ENCODE measurements at places on chromosomes 2 and 18. TPM values are rescaled to one million over a fixed set of nuclear protein-coding genes. Genes with fewer than 3 reads are reported as not detected.

GRCh38 chr2:107405261-107405660 is 421.4 kb upstream of the RGPD4 start:
- DNase-seq, result no peak

GRCh38 chr18:25278394-25278793 is 73.6 kb downstream of the ZNF521 start:
- DNase-seq, result no peak

DNA sequence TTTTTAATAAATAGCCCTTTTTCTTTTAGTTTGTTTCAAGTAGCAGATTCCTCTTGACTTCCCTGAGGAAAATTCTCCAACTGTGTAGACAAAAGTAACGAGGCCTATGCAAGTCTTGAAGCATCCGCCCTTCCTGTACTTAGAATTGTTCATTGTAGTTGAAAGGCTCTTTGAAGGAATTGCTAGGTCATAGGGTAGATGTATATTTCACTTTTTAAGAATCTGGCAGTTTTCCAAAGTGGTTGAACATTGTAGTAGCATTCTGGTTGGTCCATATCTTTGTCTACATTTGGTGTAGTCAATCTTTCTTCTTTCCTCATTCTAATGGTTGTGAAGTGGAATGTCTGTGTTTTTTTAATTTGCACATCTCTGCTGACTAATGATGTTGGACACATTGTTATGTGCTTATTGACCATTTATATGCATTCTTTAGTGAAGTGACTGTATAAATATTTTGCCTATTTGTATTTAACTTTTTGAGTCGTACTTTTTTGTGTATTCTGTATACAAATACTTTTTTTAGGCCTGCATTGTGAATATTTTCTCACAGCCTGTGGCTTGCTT is 5.6 kb upstream of the SERPINB11 start:
- DNase-seq, result no peak

LINC00305 gene
- not detected for total RNA-seq

MARCO gene
- total RNA-seq, result not detected

RBMS1 gene
- total RNA-seq, result 71.2 TPM

AFF3 gene
- 5.5 TPM for total RNA-seq

PIEZO2 gene
- total RNA-seq, result not detected

SERPINB13 gene
- not detected for total RNA-seq

DNA sequence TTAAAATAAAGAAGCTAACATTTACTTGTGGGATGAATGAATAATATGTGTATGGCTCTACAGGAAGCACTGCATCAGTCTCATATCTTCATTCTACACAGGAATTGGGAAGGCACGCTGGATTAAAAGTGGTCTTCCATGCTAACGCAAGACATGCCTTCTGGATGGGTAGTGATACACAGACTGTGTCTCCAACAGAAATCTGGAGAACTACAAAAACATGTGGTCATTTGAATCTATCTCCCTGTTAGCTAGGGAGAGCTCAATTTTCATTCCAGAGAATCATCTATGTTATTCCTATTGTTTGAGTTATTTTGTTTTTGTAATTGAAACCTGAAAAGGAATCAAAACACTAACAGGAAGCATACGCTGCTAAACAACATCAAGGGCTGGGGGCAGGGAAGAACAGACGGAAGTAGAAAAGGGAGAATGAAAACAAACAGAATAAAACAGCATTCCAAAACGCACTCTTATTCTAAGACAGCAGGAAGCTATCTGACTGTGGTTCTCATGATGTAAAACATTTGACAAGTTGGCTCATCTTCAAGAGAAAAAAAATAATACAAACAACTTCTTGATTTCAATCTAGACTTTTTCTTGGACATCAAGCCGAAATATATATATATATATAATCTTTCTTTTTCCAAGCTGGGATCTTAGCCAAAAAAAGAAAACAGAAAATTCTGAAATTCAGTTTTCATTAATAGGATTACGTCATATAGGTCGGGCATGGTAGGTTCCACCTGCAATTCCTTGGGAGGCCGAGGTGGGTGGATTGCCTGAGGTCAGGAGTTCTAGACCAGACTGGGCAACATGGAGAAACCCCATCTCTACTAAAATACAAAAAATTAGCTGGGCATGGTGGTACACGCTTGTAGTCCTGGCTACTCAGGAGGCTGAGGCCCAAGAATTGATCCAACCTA is 31.5 kb upstream of the ASNSD1 start:
- no peak for DNase-seq

DYNAP gene
- total RNA-seq, result not detected

SIGLEC15 gene
- total RNA-seq, result not detected

DNA sequence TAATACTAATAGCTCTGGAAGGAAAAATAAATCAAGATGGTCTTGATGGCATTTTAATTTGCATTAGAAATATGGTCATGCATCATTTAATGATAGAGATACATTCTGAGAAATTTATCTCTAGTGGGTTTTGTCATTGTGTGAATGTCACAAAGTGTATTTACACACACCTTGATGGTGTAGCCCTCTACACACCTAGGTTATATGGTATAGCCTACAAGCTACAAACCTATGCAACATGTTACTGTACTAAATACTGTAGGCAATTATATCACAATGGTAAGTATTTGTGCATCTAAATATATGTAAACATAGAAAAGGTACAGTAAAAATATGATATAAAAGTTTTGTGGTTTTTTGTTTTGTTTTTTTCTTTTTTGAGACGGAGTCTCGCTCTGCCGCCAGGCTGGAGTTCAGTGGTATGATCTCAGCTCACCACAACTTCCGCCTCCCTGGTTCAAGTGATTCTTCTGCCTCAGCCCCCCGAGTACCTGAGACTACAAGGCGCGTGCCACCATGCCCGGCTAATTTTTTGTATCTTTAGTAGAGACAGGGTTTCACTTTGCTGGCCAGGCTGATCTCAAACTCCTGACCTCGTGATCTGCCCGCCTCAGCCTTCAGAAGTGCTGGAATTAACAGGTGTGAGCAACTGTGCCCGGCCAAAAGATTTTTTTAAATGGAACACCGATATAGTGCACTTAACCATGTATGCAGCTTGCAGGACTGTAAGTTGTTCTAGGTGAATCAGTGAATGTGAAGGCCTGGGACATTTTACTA is 83.7 kb upstream of the UBXN4 start:
- peak; percentile 35 for DNase-seq

DNA sequence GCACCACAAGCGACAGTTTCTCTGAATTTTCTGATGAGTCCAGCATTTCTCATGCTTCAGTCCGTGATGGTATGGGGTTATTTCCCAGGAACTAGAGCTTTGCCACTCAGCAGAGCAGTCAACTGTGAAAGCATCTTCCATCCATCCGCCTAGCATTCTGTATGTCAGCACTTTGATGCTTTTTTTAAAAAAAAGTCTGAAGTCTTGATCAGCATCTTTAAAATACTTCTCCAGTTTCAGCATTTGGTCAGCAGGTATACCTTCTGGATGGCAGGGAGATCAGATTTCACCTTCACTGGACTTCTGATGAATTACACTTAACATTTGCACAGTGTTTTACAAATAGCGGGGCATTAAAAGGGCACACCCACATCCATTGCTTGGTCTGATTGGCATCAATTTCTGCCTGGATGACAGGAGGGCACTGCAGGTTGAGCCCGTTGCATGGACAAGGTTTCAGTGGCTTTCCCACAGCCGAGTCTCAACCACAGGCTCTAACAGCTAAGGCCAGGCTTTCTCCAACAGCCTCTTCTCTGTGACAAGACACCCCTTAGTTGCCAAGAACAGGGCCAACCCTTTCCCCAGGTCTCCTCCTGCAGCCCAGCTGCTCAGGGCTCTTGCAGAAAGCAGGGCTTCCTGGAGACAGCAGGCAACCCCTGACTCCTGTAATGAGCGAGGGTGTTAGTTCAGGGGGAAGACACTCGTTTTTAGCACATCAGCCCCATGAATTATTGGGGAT is 54.0 kb downstream of the EMILIN2 start:
- no peak for DNase-seq

- no peak for DNase-seq
Observed at GRCh38 chr2:137677466-137677865, 286.8 kb upstream of the HNMT start.

DNA sequence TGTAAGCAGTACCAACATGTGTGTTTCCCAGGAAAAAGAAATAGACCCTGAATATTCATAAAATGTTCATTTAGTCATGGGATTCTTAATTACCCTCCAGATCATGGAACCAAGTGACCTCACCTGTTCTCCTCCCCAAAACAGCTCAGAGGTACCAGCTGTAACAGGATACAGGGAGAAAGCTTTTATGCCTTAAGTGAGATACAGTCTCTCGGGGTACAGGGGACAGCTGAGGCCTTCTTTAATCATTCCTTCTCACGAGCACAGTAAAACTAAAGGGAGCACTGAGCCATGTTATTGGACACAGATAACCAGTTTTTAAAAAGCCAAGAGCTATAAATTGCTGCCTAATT is 16.6 kb downstream of the EPHA4 start:
- no peak for DNase-seq

KYNU gene
- total RNA-seq, result not detected

Measured in CD8-positive, alpha-beta T cell (primary cell).